ENCODE measurements at places on chromosomes 12 and 14.

- DNase-seq, result peak; percentile 54
These were observed 13.0 kb downstream of the FGD6 start for GRCh38 chr12:95204141-95204866.

DNA sequence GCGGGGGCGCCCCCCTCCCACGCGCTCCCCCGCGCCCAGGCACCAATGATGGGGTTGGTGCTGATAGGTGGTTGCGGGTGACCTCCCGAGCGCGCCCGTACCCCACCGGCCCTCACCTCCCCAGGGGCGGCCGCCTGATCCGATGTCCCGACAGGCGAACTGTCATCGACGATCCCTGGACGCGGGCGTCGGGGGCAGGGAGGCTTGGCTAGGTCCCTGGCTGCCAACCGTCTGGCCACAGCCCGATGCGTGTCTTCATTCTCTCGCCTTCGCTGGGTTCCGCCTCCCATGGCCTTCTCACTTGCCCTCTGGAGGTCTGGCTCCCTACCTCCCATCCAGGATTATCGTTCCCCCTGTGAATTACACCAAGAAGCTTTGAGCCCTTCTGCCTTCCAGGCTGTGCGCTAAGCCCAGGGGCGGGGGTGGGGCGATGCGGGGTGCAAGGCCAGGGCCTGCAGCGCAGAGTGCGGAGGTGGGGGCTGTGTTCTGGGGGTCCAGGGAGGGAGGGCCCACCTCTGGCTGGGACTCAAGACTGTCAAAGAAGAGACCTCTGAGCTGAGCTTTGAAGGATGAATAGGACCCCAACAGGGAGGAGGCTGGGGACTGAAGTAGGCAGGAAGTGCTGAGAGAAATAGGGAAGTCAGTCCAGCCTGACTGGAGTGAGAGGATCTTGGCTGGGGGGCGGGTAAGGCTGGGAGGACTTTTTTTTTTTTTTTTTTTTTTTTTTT lies 7.7 kb upstream of the RACGAP1 start:
- no peak for DNase-seq

DNA sequence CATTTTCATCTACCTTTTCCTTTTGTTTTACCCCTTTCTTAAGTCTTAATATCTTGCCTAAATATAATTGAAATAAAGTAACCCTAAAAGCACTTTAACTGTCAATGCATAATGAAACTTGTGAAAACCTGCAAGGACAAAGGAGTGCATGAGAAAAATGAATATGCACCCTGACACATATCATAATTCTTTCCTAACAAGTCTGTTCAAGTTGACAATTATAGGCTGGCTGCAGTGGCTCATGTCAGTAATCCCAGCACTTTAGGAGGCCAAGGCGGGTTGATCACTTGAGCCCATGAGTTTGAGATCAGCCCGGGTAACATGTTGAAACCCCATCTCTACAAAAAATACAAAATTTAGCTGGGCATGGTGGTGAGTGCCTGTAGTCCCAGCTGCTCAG lies 65.4 kb downstream of the FGD6 start:
- no peak for DNase-seq

DNA sequence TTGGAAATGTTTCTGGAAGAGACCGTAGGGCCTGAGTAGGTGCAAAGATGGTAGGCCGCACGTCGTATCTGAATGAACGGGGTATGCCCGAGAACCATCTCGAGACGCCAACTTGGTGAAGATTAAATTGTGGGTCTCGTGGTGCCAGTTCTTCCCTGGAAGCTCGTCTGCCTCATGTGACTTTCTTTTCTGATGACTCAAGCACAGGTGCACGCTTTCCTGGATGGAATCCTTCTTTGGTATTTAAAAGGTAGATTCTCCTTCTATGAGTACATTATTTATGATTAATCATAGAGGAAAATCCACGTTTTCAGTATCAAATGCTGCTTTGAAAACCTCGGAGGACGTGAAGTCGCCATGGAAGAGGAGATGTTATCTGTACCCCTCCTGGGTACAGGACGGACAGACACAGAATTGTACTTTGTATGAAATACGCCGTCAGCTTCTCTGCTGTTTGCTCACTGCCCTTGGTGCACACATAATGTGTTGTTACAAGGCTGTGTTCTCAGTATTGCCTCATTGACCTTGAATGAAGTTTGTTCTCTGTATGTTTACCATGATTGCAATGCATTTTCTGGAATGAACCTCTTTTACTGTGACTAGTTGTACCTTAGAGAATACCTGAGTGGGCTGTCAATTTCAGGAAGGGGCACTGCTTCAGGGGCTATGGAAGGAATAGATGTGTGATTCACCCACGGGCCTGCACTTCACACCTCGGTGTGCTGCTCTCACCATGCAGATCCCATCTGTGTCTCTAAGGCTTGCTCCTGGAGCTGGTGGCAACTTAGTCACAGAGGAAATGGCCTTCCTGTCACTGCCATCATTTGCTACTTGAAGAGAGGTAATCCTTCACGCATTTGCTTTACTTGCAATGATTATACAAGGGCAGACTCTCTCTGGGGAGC lies 137.3 kb upstream of the RTL1 start:
- no peak for DNase-seq

GRCh38 chr14:67569651-67570290 lies 30.3 kb downstream of the PIGH start:
- DNase-seq, result no peak

DNA sequence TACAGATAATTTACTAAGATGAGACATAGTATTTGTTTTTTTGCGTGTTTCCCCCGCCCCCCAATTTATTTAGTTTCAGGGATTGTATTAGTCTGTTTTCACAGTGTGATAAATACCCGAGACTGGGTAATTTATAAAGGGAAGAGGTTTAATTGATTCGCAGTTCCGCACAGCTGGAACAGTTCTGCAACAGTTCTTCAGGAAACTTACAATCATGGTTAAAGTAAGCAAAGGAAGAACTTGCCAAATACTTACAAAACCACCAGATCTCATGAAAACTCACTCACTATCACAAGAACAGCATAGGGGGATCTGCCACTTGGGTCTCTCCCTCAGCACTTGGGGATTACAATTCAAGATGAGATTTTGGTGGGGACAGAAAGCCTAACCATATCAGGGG lies 48.9 kb downstream of the LRRIQ1 start:
- DNase-seq, result no peak

GRCh38 chr14:101814934-101815333 lies 53.4 kb downstream of the PPP2R5C start:
- DNase-seq, result no peak

DNA sequence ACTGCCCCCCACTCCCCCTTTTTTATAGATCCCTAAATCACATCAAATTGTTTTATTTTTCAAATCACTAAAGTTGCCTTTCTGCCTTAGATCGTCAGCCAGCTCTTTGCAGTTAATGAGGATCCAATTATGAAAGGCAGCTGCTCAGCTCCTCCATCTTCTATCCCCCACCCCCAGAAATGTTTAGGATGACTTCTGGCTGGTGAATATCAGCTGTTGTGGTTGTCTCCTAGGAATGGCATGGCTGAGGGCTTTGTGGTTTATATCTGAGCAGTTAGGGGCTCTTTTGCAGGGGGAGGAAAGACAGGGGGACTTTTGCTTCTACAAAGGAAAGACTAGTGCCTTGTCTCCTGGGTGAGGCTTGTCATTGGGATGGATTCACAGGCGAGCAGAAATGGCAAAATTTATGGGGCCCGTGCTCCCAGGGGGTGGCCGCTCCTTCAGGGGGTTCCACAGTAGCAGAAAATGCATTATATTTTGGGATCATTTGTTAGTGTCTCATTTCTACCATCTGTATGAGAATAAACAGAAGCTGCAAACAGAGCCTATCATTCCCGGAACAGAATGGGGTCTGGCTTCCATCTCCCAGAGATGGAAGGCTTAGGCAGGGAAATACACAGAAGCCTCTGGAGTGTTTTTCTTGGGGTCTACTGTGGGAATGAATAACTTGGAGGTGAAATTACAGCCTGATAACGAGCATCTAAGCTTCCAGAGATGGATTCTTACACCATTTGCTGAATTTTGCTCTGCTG lies 6.5 kb downstream of the JDP2 start:
- no peak for DNase-seq

GRCh38 chr14:20706657-20707355 lies 18.2 kb downstream of the ANG start:
- DNase-seq, result no peak

DNA sequence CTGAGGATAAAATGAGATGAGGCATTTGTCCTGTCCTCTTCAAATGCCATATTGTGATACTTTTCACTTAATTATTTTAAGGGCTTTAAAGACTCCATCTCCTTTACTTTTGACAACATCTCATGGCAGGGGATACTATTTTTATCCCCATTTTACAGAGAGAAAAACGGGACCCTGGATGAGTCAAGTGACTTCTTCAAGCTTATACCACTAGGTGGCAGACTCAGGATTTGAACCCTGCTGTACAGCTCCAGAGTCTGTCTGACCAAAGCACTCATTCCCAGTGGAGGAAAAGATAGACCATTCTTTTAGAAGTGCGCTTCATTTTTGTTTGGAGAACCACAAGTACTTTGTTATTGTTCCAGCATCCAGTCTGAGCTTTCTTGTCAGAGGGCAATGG lies 1.7 kb upstream of the SMOC1 start:
- no peak for DNase-seq

GRCh38 chr12:94676031-94676641 lies 25.8 kb upstream of the TMCC3 start:
- DNase-seq, result no peak

- no peak for DNase-seq
These were observed 66.3 kb downstream of the TBX5 start for GRCh38 chr12:114339626-114340025.

DNA sequence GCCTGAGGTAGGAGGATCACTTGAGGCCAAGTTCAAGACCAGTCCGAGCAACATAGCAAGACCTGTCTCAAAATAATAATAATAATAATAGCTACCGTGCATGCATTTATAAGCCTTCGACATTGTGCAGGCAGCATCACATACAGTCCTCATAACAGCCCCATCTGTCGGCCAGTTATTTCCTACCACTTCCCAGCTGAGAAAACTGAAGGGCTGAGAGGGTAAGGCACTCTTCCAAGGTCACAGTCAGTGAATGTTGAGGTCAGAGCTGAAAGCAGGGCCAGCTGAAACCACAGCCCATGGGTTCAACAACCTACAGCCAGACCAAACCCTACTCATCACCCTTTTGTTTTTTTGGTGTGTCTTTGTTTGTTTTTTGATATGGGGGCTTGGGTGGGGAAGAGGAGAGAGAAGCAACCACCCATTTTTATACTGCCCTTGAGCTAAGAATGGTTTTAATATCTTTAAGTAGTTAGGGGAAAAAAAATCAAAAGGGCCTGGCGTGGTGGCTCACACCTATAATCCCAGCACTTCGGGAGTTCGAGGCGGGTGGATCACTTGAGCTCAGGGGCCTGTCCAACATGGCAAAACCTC lies 16.8 kb upstream of the ITPK1 start:
- DNase-seq, result peak; percentile 61

- DNase-seq, result no peak
These were observed 5.4 kb upstream of the GPR84 start for GRCh38 chr12:54369597-54370131.

DNA sequence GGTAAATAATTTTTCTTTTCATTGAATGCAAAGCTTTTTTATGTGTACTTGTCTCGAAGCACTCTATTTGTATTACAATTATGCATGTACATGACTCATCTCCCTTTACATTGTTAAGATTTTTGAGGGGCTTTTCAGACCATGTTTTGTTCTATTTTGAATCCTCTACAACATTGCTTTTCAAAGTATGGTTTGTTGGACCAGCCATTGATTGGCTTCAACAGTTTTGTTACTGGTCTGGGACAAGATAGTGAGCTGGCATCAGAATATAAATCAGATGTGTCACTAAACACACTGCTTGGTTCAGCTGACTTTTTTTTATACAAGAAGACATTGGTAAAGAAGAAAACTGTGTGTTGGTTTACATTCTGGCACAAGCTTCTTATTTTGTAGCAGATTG lies 122.3 kb downstream of the MON2 start:
- no peak for DNase-seq

Measured in hepatic stellate cell (primary cell).